ENCODE measurements at places on chromosomes 16 and 17.

DNA sequence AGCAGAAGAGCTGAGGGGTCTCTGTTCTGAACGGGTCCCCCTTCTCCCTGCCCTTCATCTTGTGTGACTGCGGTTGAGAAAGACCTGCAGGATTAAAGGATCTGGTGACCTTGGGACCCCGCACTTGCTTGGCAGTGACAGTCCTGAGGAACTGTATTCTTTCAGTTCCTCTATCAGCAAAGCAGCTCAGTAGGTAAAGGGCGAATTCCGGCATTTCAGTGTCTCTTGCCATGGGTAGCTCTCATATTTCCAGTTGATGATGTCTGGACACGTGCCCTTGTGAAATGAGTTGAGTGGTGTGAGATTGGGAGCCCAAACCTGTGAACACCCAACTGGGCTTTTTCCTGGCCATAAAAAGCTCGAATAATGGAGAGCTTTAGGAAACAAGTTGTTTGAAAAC is 135.7 kb downstream of the PRKCA start:
- H3K36me3 ChIP-seq = no peaks in the 10 kb centered on the region
- DNase-seq = no peak
- H3K27ac ChIP-seq = no peak overlapping the region
- H3K4me1 ChIP-seq = peaks cover 9% of the 10 kb centered on the region
- H3K4me3 ChIP-seq = no peak overlapping the region

DNA sequence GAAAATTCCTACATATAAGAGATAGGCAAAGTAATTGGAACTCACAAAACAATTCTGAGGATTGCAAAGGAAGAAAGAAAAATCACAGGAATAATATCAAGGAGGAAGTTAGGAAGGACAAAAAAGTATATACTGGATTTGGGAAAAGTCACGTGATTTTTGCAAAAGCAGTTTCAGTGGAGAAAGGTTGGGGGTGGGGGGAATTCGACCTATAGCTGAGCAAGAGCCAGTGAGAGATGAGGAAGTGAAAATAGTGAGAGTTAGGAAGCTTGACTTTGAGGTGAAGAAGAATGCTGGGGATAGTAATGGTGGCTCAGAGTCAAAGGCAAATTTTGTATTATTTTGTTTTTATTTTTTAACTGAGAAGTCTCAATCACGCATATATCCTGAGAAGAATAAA is 438.0 kb upstream of the PMFBP1 start:
- DNase-seq = no peak
- H3K36me3 ChIP-seq = no peaks in the 10 kb centered on the region
- no peaks in the 10 kb centered on the region for H3K4me1 ChIP-seq
- no peak overlapping the region for H3K27ac ChIP-seq

- DNase-seq = no peak
- no peak overlapping the region for H3K4me3 ChIP-seq
- H3K27ac ChIP-seq = no peak overlapping the region
- no peaks in the 10 kb centered on the region for H3K27me3 ChIP-seq
- peaks cover 13% of the 10 kb centered on the region for H3K36me3 ChIP-seq
- no peaks in the 10 kb centered on the region for H3K4me1 ChIP-seq
Measured at GRCh38 chr16:29912087-29912486, 11.8 kb downstream of the ASPHD1 start.

GRCh38 chr16:12470311-12471229 is 333.1 kb downstream of the CPPED1 start:
- no peaks in the 10 kb centered on the region for H3K4me1 ChIP-seq
- H3K27me3 ChIP-seq = no peaks in the 10 kb centered on the region

- H3K4me1 ChIP-seq = no peaks in the 10 kb centered on the region
- no peaks in the 10 kb centered on the region for H3K36me3 ChIP-seq
- no peak overlapping the region for H3K27ac ChIP-seq
- no peak for DNase-seq
- H3K4me3 ChIP-seq = no peak overlapping the region
Measured at GRCh38 chr16:26930786-26931581, 135.7 kb upstream of the C16orf82 start.

DNA sequence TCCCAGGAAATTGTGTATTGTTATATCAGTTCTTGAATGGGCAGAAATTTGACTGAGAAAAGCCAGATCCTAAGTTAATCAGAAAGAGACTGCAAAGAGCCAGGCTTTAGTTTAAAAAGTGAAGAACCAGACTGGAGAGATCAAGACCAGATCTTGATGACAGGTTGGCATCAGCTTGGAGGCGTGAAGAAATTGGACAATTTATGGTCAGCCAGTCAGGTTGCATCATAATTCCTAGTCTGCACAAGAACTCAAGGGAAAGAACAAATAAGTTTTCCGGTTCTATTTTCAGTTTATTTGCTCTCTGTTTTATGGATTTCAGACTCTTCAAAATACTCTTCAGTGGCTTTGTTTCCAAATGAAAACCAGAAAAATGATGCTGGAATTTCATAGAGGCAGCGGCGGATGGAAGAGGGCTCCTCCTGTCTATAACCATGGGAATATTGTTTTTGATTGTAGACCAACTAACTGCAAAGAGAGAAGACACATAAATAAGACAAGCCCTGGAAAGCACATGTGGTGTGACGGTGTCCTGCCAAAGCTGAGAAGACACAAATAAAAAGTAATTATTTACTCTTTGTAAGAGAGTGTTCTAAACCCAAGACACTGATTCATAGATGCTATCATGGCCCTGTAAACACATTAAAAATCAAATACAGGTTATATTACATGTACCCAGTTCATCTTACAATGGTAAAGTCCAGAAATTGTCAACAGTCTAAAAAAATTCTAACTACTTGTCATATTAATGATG is 91.7 kb downstream of the PCTP start:
- no peak for DNase-seq
- H3K36me3 ChIP-seq = no peaks in the 10 kb centered on the region
- H3K4me1 ChIP-seq = no peaks in the 10 kb centered on the region
- H3K4me3 ChIP-seq = no peak overlapping the region
- H3K27ac ChIP-seq = no peak overlapping the region

GRCh38 chr17:68762911-68763310 is 161.7 kb upstream of the FAM20A start:
- H3K4me3 ChIP-seq = no peak overlapping the region
- DNase-seq = no peak
- H3K27me3 ChIP-seq = no peaks in the 10 kb centered on the region
- no peaks in the 10 kb centered on the region for H3K36me3 ChIP-seq
- H3K4me1 ChIP-seq = no peaks in the 10 kb centered on the region

DNA sequence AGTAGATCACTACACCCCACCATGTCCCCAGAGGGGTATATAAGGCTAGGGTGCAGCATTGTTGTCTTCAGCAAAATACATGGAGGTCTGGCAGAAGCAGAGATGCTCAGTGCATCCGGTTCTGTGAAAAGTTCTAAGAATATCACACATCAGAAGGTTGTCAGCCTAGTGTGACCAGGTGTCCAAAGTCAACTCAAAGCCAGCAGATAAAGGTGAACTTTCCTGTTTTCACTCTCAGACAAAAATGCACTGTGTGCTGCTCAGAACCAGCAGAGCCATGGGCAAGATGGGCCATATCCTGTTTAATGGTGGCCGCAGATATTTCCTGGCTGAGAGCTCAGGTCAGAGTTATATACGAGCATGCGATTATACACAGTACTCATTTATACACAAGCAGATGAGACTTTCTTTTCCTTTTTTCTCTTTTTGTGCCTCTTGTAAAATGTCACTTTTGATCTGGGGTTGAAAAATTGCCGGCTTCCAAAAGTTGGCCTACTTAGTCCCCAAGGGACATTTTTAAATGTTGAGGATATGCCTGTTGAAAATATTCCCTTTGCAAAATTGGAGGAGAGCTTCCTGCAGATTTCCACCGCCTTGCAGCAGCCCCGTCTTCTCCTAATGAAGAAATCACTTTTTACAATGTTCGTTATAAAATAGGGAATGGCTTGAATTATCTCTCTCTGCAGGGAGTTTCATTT is 425.6 kb upstream of the SALL1 start:
- no peak for DNase-seq
- no peaks in the 10 kb centered on the region for H3K36me3 ChIP-seq
- no peak overlapping the region for H3K27ac ChIP-seq
- H3K4me3 ChIP-seq = no peak overlapping the region

DNA sequence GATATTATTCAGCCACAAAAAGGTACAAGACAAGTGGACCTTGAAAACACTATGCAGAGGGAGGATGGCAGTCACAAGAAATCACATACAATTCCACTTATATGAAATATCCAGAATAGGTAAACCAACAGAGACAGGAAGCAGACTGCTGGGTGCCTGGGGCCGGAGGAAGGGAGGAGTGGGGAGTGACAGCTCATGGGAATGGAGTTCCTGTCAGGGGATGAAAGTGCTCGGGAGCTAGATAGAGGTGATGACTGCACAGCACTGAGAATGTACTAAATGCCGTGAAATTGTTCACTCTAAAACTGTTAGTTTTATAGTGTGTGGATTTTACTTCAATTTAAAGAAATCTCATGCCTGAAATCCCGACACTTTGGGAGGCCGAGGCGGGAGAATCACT is 74.2 kb upstream of the MED9 start:
- H3K36me3 ChIP-seq = no peaks in the 10 kb centered on the region
- H3K4me1 ChIP-seq = peaks cover 27% of the 10 kb centered on the region
- DNase-seq = no peak
- no peaks in the 10 kb centered on the region for H3K27me3 ChIP-seq
- H3K4me3 ChIP-seq = no peak overlapping the region
- H3K27ac ChIP-seq = no peak overlapping the region

GRCh38 chr17:76318586-76318985 is 10.5 kb upstream of the QRICH2 start:
- DNase-seq = no peak
- no peak overlapping the region for H3K27ac ChIP-seq
- no peaks in the 10 kb centered on the region for H3K27me3 ChIP-seq
- H3K36me3 ChIP-seq = peaks cover 14% of the 10 kb centered on the region

All from natural killer cell (primary cell).